ENCODE measurements at places on chromosomes 5 and 9. TPM values are rescaled to one million over a fixed set of nuclear protein-coding genes. Genes with fewer than 3 reads are reported as not detected.

FSTL4 gene
- total RNA-seq: 4.1 TPM

FOXD4 gene
- total RNA-seq: 0.44 TPM

PDE8B gene
- total RNA-seq: 1.7 TPM

FCHSD1 gene
- total RNA-seq: 8.5 TPM

DMGDH gene
- total RNA-seq: 0.58 TPM

ZDHHC21 gene
- 3.3 TPM for total RNA-seq

UNC5A gene
- 0.46 TPM for total RNA-seq

MYORG gene
- 3.3 TPM for total RNA-seq

SLC4A9 gene
- total RNA-seq: 0.09 TPM

PHF24 gene
- total RNA-seq: 0.08 TPM

ATG12 gene
- 47.0 TPM for total RNA-seq

SPTAN1 gene
- 148 TPM for total RNA-seq

TXNDC8 gene
- not detected for total RNA-seq

NMUR2 gene
- total RNA-seq: 0.13 TPM

C9orf153 gene
- total RNA-seq: 0.65 TPM

CDO1 gene
- total RNA-seq: not detected

HMCN2 gene
- total RNA-seq: 0.05 TPM

CLIC3 gene
- 5.1 TPM for total RNA-seq
